ENCODE measurements at places on chromosomes 5 and 9. TPM values are rescaled to one million over a fixed set of nuclear protein-coding genes. Genes with fewer than 3 reads are reported as not detected.

DNA sequence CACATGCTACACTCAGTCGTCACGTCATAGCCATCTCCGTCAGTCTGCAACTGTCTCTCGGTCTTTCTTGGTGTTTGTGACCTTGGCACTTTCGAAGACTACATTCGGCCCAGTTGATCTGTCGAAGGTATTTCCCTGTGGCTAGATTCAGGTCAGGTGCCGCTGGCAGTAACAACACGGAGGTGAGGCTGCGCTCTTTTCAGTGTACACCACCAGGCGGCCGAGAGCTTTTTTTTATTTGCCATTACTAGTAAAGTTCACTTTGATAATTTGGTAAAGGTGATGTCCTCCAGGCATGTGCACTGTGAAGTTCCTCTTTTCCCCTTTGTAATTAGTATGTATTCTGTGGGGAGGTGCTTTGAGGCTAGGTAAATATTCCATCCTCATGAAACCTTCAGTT, 49.7 kb downstream of the RNF130 start:
- H3K4me1 ChIP-seq: peaks cover 6% of the 10 kb centered on the region
- no peak overlapping the region for H3K27ac ChIP-seq
- DNase-seq: no peak
- no peaks in the 10 kb centered on the region for H3K27me3 ChIP-seq

DNA sequence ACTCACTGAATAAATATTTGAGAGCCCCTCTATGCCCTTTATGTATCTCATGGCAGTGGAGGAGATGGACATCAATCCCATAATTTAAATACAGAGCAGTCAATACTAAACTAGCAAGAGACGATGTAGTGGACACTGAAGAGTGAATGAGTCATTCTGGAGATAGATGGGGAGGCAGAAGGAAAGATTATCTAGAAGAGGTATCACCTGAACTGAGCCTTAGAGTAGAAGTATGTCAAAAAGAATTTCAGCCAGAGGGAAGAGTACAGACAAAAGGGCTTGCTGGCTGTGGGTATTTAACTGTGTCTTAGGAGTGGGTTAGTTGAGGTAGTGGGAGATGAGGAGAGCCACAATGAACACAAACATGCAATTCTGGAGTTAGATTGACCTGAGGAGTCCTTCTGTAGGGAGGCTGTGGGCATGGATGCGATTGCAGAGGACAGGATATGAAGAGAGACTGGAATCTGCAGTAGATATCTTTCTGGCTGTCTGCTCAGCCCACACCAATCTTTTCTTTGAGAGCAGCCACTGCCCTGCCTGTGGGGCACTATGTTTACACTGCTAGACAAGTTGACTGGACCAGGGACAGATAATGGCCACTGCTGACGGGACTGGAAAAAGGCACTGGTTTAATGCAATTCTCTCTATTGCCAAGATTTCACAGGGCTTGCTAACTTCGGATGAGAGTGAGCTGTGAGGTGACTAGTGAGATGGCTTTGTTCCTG, 63.9 kb upstream of the NR5A1 start:
- no peaks in the 10 kb centered on the region for H3K4me1 ChIP-seq
- no peak for DNase-seq
- H3K4me3 ChIP-seq: no peak overlapping the region
- no peaks in the 10 kb centered on the region for H3K36me3 ChIP-seq
- H3K27ac ChIP-seq: no peak overlapping the region

GRCh38 chr9:73810585-73811215, 659.0 kb downstream of the ANXA1 start:
- no peak overlapping the region for H3K27ac ChIP-seq
- no peaks in the 10 kb centered on the region for H3K4me1 ChIP-seq
- no peaks in the 10 kb centered on the region for H3K27me3 ChIP-seq
- no peaks in the 10 kb centered on the region for H3K36me3 ChIP-seq
- no peak for DNase-seq

GRCh38 chr9:113520109-113520642, 56.6 kb downstream of the RGS3 start:
- DNase-seq: no peak
- no peaks in the 10 kb centered on the region for H3K27me3 ChIP-seq
- no peak overlapping the region for H3K4me3 ChIP-seq
- no peak overlapping the region for H3K27ac ChIP-seq
- H3K4me1 ChIP-seq: no peaks in the 10 kb centered on the region

GRCh38 chr5:5304361-5305020, 118.0 kb upstream of the ICE1 start:
- no peaks in the 10 kb centered on the region for H3K36me3 ChIP-seq
- H3K27me3 ChIP-seq: no peaks in the 10 kb centered on the region
- no peak overlapping the region for H3K4me3 ChIP-seq
- H3K4me1 ChIP-seq: no peaks in the 10 kb centered on the region
- H3K27ac ChIP-seq: no peak overlapping the region

GRCh38 chr5:101159006-101159405, 255.9 kb upstream of the ST8SIA4 start:
- no peak overlapping the region for H3K4me3 ChIP-seq
- no peak for DNase-seq
- H3K27ac ChIP-seq: no peak overlapping the region
- no peaks in the 10 kb centered on the region for H3K36me3 ChIP-seq
- H3K4me1 ChIP-seq: no peaks in the 10 kb centered on the region

- no peak overlapping the region for H3K27ac ChIP-seq
- H3K4me3 ChIP-seq: no peak overlapping the region
- H3K4me1 ChIP-seq: peaks cover 40% of the 10 kb centered on the region
- no peak for DNase-seq
- no peaks in the 10 kb centered on the region for H3K27me3 ChIP-seq
These were observed 29.6 kb downstream of the MAML1 start for GRCh38 chr5:179762079-179762780.

GRCh38 chr9:114246558-114246957, 76.3 kb upstream of the ORM1 start:
- no peak overlapping the region for H3K27ac ChIP-seq
- DNase-seq: no peak
- no peaks in the 10 kb centered on the region for H3K27me3 ChIP-seq

DNA sequence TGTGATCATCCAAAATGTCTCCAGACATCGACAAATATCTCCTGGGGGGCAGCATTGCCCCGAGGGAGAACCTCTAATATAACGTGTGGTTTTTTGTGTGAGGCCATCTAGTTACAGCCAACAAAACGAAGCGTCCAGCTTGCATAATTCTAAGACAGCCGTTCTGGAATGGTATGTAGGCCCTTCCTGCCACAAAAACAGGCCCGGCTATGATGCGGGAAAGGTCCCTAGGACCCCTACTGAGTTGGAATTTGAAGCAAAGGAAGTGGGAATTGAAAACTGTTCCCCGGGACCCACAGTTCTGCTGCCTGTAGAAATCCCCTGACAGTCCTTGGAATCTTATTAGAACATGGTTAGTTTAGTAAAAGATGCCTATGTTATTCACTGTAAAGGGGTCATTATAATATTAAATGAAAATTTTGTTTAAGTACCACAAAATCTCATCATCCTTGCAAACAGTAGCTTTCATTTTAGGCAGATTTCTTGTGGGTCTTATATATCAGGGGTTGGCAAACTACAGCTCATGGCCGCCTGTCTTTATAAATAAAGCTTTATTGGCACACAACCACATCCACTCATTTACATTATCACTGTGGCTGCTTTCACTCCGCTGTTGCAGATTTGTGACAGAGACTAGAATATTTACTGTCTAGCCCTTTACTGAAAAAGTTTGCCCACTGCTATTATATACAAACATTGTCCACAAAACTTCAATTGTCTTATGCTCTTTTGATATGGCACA, 70.7 kb downstream of the MSX2 start:
- no peaks in the 10 kb centered on the region for H3K4me1 ChIP-seq
- H3K4me3 ChIP-seq: no peak overlapping the region
- H3K36me3 ChIP-seq: no peaks in the 10 kb centered on the region
- no peaks in the 10 kb centered on the region for H3K27me3 ChIP-seq
- no peak overlapping the region for H3K27ac ChIP-seq
- DNase-seq: no peak

- H3K36me3 ChIP-seq: no peaks in the 10 kb centered on the region
- no peaks in the 10 kb centered on the region for H3K27me3 ChIP-seq
- peak; percentile 72 for DNase-seq
- H3K4me1 ChIP-seq: peaks cover 13% of the 10 kb centered on the region
- H3K27ac ChIP-seq: no peak overlapping the region
These were observed 10.8 kb downstream of the TSPAN17 start for GRCh38 chr5:176658007-176658599.

DNA sequence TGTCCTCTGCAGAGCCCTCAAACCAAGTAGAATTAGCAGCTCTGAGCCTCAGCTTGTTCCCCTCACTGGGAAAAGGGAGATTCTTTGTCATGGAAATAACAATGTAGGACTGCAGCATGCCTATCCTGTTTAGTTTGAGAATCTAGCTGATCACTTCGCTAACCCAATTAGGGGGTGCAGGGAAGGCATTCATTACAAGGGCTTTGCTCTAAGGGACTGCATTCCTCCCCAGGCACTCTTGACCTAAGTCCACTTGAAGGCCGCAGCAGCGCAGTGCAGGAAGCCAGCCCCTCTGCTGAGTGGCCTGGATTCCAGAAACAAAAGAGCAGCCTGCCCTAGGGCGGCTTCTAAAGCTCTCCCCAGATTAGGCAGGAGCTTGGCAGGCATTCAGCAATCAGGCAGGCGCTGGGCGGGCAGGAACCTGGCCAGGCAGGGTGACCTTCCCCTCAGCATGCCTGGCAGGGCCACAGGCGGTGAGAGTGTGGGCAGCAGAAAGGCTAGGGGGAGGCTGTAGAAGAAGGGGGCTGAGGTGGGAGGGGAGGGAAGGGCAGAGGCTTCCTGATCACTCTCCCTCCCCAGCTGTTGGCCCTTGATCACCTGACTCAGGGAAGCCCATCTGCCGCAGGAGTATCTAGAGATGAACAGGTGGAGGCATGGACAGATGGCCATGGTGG, 24.8 kb downstream of the CCNJL start:
- H3K4me3 ChIP-seq: no peak overlapping the region
- H3K27me3 ChIP-seq: no peaks in the 10 kb centered on the region
- DNase-seq: no peak
- H3K36me3 ChIP-seq: no peaks in the 10 kb centered on the region

DNA sequence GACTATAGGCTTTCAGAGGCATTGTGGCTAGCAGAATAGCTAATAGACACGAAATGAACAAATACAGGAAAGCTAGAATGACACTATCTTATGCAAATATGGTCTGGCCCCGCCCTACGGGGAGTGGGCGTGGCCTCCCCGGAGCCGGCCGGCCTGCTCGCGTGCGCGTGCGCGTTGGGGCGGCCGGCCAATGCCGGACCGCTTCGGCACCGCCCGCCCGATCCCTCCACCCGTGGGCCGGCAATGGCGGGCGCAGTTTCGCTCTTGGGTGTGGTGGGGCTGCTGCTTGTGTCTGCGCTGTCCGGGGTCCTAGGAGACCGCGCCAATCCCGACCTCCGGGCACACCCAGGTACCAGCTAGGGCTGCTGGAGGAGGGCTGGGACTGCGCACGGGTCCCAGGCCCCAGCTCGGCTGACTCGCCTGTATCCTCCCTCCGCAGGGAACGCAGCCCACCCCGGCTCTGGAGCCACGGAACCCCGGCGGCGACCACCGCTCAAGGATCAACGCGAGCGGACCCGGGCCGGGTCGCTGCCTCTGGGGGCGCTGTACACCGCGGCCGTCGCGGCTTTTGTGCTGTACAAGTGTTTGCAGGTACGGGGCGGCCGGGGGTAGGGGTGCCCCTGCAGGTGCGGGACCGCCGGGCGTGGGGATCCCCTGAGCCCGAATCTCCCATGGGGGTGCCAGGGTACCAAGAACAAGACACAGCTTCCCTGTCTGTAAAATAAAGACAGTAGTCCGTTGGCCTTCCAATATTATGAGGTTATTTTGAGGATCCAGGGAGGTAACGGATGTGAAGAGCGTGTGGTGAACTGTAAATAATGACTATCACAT, at the start of gene CCDC107:
Gene CCDC107, plus strand, starts transcription at position 156 of the 831 bp plus-strand sequence. Its CDS starts 88 bp downstream, at position 244.
- no peaks in the 10 kb centered on the region for H3K36me3 ChIP-seq
- H3K27ac ChIP-seq: peak within 1 kb of the TSS; percentile 92
- peaks cover 21% of the 10 kb centered on the region for H3K4me1 ChIP-seq
- H3K27me3 ChIP-seq: no peaks in the 10 kb centered on the region

GRCh38 chr9:17614903-17615302, 36.0 kb downstream of the SH3GL2 start:
- H3K4me3 ChIP-seq: no peak overlapping the region
- no peaks in the 10 kb centered on the region for H3K4me1 ChIP-seq
- no peaks in the 10 kb centered on the region for H3K27me3 ChIP-seq
- H3K36me3 ChIP-seq: no peaks in the 10 kb centered on the region
- no peak for DNase-seq

DNA sequence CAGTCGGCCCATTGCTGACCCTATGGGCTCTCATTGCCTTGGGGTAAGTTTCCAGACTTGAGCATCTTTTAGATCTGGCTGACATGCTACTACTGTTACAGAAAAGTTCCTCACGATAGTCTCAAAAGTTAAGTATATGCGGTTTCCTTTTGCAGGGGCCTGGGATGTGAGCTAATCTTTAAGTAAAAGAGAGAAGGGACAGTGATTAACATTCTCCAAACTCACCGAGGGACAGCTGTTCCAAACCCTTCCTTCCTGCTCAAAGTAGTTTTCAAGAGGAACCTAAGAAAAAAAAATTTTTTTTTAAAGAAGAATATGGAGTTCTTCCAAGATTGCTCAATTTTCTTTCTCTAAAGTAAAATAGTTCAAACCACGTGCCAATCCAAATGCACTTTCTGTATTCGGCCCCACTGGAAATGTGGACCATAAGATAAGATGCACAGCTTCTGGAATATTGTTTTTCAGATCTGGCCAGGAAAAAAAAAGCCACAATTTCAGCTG, 168.0 kb upstream of the SPRY4 start:
- H3K4me3 ChIP-seq: no peak overlapping the region
- H3K4me1 ChIP-seq: peaks cover 15% of the 10 kb centered on the region
- no peaks in the 10 kb centered on the region for H3K27me3 ChIP-seq
- no peaks in the 10 kb centered on the region for H3K36me3 ChIP-seq

DNA sequence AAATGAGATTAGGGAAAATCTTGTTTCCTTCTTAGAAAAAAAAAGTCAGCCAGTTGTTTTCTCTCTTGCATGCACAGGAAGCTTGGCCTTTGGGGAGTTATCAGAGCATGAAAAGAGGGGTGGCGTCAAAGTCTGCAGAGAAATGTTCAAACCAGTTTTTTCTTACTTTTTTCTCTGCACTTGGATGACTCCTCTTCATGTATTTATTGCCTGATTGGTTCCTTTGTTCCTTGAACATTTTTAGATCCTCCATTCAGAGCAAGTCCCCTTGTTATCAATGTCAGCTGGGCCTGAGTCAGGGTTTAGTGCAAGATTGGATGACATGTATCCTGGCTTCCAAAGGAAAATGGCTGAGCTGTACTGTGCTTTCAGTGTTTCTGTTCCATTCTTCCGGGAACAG, 392.6 kb upstream of the BRINP1 start:
- no peak for DNase-seq
- H3K4me3 ChIP-seq: no peak overlapping the region
- no peaks in the 10 kb centered on the region for H3K36me3 ChIP-seq
- H3K27ac ChIP-seq: no peak overlapping the region

GRCh38 chr5:177496070-177496726, 1.2 kb downstream of the PDLIM7 start:
- H3K27ac ChIP-seq: peak overlapping the region; percentile 44
- H3K27me3 ChIP-seq: no peaks in the 10 kb centered on the region
- H3K4me1 ChIP-seq: no peaks in the 10 kb centered on the region
- no peak for DNase-seq
- H3K36me3 ChIP-seq: no peaks in the 10 kb centered on the region
- peak overlapping the region; percentile 35 for H3K4me3 ChIP-seq

PRDM9 gene
- not detected for total RNA-seq

HTR1A gene
- total RNA-seq: not detected

PCDHGA10 gene
- 2.6 TPM for total RNA-seq

DOCK2 gene
- total RNA-seq: 5.4 TPM

NUDT2 gene
- total RNA-seq: 12.5 TPM

IL33 gene
- 8.7 TPM for total RNA-seq

HRH2 gene
- 0.29 TPM for total RNA-seq

HTR4 gene
- total RNA-seq: not detected

All from right lobe of liver (tissue), 6 donors.